Inflammatory macrophage treated with lipopolysaccharide for 1 hour (primary cell): ENCODE measurements at places on chromosomes 11 and 22.

DNA sequence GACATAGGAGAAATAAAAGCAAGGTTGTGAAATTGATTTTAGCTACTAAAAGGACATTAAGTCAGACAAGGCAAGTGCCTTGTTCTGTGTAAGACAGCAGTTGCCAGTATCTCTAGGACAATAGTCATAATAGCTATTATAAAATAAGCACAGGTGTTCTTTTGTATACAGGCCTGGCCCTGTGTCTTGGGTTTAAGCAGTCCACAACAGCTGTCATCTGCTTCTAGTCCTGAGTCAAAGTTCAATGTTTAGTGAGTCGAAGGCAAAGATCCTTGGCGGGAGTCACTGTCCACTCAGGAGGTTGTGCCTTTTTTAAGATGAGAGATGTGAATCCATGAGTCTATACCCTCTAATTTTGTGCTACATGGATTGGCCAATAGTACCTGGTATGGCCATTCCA lies 79.5 kb downstream of the SC5D start:
- DNase-seq: no peak

DNA sequence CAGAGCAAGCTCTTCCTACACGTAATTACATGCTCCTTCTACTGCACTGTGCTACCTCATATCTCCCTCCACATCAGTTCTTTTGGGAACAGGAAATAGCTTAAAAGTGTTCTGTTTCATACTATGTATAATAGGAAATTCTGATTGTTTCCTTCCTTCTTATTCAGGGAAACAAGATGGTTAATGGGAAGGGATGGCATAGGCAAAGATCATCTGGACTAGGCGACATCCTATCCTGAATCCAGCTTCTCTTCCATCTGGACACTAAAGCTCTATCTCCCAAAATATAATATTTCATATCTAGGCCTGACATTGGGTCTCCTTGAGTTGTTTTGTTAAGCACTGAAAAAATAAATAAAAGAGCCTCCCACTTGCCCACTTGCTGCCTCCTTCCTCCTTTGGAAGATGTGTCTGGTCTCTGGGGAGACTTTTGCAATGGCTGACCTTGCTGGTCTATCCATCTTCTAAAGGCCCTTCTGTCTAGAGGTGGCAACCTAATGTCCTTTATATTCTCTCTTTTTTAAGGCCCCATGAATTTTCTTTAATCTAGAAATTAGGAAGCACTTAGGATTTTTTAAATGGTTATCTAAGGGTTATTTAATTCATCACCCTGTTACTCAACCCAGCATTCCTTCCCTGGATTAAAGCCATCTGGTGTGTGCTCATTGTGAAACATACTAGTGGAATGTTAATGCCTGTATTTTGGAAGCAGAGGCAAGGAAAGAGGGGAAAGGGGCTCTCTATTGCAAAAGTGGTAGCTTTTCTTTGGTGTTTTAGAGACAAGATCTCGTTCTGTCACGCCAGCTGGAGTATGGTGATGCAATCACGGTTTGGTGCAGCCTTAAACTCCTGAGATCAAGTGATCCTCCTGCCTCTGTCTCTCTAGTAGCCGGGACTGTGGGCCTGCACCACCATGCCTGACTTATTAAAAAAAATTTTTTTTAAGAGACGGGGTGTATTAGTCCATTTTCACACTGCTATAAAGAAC lies 20.6 kb downstream of the CLMP start:
- no peak for DNase-seq

GRCh38 chr11:112318184-112318591 lies 57.5 kb upstream of the PLET1 start:
- no peak for DNase-seq

DNA sequence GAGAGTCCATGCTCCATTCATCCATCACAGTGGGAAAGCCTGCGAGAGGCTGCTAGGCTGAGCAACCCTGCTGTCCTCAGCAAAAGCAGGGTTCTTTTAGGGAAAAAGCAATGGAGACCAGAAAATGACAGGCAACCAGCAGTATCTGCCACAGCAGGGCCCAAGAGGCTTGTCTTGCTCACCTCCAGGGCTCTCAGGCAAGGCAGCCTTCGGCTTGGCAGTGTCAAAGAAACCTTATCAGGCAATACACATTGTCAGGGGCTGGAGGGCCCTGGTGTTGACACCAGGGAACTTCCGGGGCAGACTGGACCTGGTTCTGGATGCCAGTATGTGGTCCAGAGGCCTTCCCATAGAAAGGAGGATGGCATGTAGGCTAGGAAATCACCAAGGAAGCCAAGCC lies 10.2 kb upstream of the TLCD5 start:
- DNase-seq: no peak

DNA sequence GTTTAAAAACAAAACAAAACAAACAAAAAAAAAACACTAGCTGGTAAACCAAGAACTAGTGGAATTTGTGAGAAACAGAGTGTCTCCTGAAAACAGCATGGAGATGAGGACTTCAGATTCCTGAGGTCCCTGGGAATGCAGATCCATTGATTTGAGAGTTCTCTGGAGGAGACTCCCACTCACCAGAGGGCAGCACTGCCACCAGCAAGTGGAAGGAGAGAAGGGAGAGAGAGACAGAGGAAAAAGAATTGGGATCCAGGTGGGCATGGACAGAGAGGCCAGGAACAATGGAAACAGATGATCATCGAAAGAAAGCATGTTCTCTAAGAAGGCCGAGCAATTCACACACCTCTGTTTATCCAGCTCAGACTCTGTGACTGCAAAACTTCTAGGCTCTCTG lies 31.8 kb downstream of the ETS1 start:
- DNase-seq: no peak

DNA sequence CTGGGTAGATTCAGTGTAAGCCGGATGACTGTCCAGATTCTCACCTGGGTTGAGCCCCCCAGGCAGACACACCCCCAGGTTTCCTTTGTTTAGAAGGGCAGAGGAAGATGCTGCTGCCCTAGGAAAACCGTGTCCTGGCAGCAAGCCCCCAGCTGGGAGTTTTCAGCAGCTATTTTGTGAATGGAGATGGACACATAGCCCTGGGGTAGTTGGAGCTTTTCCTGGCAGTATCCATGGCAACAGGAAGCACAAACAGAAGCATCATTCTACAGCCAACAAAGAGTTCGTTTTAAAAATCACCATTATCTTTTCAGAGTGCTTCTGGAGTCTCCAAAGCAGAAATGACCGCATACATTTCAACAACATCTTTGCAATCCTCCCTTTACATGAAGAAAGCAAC lies 245.5 kb downstream of the BRD1 start:
- DNase-seq: no peak

DNA sequence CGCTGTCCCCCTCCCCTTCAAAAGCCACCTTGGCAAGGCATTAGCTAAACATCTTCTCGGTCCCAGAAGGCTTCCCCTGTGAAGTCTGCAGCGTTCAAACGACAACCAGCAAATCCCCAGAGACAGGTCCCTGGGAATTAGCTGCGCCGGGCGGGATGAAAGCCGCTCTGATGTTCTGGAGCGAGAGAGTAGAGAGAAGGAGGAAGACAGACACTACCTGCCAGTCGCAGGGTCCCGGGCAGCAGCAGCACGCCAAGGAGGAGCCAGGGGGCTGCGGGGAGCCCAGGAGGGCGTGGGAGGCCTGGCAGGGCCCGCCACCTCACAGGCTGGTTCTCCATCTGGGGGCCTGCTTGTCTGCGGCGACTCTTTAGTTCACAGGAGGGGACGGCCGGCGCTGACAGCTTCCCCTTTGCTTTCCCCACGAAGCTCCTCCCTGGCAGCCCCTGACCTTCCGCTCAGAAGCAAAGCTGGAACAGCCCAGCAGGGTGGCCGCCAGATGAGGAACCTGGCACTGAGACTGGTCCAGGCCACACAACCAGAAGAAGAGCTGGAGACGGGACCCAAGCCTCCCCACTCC lies at the start of gene NFAM1:
NFAM1 (minus strand) TSS at position 384 of the 577 bp plus-strand sequence; CDS start at position 338, 46 bp downstream.
- peak; percentile 82 for DNase-seq
